ENCODE measurements at places on chromosomes 7 and 10. TPM values are rescaled to one million over a fixed set of nuclear protein-coding genes. Genes with fewer than 3 reads are reported as not detected.

SLC39A12 gene
- not detected for total RNA-seq

CALHM2 gene
- 67.2 TPM for total RNA-seq

SLC29A4 gene
- total RNA-seq, result 0.12 TPM

CTAGE8 gene
- 2.9 TPM for total RNA-seq

GPR15LG gene
- total RNA-seq, result not detected

CAMK2B gene
- 0.27 TPM for total RNA-seq

SERPINE1 gene
- total RNA-seq, result not detected

NPFFR1 gene
- total RNA-seq, result not detected

AKR1C8 gene
- 1.4 TPM for total RNA-seq
